ENCODE measurements at places on chromosomes 7 and 10.

DNA sequence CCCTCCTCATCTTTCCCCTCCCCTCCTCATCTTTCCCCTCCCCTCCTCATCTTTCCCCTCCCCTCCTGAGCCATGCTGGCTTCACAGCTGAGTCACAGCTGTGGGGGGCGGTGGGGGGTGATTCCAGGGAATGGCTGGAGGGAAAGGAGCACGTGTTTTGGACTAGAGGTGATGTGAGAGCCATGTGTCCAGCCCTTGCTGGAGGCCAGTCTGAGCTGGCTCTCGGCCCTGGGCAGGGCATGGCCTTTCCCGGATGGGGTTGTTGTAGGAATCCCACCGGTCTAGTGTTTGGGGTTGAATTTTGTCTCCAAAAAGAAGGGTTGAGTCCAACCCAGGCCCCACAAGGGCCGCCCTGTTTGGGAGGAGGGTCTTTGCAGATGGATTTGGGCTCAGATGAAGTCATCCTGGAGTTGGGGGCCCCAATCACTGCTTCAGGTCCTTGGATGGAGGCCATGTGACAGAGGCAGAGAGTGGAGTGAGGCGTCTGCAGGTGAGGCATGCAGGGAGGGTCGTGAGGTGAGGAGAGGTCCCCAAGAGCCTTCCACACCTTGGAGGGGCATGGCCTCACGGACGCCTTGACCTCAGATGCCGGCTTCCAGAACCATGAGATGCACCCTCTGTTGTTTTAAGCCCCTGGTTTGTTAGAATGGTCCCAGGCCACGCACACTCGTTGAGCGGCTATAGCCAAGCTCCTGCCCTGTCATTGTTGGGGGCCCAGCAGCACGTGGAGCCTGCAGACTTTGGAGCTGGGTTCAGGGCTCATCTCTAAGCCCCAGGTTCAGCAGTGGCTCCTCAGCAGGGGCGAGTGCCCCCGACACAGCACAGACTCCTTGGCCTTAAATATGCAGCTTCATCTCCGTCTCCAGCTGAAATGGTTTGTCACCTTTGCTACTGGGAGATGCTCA is 101.6 kb downstream of the DNAJB6 start:
- DNase-seq = no peak

GRCh38 chr7:132381742-132382472 is 194.4 kb downstream of the PLXNA4 start:
- DNase-seq = no peak

GRCh38 chr7:411677-412312 is 107.9 kb downstream of the PDGFA start:
- DNase-seq = no peak

GRCh38 chr7:33452805-33453502 is 323.6 kb downstream of the BBS9 start:
- DNase-seq = no peak

DNA sequence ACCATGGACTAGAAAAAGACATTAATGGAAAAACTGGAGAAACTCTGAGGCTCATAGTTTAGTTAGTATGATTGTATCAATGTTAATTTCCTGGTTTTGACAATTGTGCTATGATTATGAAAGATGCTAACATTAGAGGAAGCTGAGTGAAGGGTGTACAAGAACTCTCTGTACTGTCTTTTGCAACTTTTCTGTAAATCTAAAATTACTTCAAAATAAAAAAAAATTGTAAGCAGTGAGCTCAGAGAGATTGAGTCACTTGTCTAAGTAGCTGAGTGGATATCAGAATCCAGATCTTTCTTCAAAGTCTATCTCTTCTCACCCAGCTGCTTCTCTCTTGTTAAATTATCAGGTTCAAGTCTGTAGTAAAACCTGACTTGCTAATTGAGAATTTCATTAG is 181.1 kb downstream of the PLCE1 start:
- no peak for DNase-seq

DNA sequence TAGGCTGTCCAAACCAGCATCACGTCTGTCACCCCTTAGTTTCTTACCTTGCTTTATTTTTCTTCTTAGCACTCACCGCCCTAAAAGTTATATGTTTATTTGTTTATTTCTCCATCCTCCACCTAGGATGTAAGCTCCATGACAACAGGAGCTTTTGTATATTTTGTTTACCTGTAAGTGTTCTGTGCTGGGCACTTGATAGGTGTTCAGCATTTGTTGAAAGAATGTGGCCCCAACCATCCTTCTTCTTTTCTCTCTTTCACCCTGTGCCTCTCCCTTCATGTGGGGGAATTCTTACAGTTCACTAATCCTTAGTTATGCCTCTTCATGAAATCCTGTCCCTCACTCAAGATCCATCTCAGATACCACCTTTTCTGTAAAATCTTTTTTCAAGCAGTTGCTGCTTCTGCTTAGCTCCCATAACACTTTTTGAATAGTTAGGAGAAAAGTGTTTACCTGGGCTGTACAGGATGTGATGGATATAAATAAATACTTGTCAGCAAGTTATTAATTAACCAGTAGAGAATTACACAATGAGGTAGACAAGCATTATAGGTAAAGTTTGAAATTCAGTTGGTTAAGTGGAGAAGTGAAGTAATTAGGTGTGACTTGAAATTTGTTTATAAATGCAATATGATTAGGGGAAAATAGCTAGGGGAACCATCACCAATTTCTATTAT is 9.7 kb downstream of the AHR start:
- no peak for DNase-seq

DNA sequence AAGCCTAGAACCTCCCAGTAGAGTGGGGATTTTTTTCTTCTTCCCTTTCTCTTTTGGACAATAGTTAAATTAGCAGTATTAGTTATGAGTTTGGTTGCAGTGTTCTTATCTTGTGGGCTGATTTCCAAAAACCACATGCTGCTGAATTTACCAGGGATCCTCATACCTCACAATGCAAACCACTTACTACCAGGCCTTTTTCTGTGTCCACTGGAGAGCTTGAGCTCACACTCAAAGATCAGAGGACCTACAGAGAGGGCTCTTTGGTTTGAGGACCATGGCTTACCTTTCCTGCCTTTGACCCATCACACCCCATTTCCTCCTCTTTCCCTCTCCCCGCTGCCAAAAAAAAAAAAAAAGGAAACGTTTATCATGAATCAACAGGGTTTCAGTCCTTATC is 5.4 kb downstream of the OPN1SW start:
- no peak for DNase-seq

DNA sequence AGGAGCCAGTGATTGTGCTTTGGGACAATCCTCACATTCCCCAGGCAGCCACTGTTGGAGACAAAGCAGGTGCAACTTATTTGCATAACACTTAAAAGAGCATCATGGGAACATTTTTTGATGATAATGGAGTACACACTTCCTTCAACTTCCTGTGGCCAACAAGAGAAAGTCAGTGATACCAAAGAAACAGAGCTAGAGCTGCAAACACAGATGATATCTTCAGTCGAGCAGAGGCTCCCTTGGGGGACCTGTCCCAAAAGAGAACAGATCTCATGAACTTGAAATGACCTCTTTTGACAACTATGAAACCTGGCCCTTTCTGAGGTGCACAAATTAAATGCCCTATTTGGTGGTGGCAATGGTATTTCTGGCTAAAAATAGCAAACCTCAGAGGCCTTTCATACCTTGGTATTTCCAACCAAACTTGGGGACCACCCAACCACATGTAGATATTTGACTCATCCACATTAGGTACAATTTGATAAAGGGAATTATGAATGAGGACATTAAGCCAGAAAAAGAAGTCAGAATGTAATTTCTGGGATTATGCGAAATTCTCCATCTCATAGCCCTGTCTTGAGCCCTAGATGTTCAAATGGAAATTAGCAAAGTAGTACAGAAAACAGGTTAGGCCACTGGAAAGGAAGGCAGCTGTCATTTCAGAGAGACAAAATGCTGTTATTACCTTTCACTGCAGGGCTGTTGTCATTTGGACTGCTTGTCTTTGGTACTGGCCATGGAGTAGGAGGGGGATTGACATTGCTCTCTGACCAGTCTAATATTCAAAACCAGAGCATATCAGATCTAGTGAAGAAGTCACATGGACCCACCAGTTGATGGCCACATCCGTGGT is 146.2 kb downstream of the ICA1 start:
- no peak for DNase-seq

GRCh38 chr10:26950934-26951333 is 90.2 kb upstream of the ABI1 start:
- no peak for DNase-seq

GRCh38 chr10:8379906-8380832 is 325.7 kb downstream of the GATA3 start:
- DNase-seq = no peak
